ENCODE measurements at places on chromosomes 6 and 20. TPM values are rescaled to one million over a fixed set of nuclear protein-coding genes. Genes with fewer than 3 reads are reported as not detected.

DNA sequence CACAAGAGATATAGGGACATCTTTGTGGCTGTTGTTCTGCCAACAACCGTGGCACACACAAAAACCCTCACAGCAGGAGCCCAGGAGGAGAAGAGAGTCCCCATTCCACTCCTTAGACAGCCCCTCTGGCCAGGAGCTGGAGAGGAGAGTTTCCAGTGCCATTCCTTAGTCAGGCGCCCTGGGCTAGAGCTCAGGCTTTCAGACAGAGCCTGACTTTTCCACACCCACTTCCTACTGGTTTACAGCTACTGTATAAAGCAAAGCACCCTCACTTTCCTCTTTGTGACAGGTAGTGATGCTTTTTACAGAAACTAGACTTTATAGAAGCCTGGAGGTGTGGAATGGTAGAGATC is 145.9 kb downstream of the SYCP2 start:
- DNase-seq = no peak

GRCh38 chr20:21136015-21136732 is 10.3 kb downstream of the KIZ start:
- DNase-seq = no peak

PLN gene
- 0.19 TPM for total RNA-seq

SLC22A16 gene
- 0.35 TPM for total RNA-seq

GRCh38 chr6:163754866-163755265 is 340.3 kb downstream of the QKI start:
- DNase-seq = no peak

DNA sequence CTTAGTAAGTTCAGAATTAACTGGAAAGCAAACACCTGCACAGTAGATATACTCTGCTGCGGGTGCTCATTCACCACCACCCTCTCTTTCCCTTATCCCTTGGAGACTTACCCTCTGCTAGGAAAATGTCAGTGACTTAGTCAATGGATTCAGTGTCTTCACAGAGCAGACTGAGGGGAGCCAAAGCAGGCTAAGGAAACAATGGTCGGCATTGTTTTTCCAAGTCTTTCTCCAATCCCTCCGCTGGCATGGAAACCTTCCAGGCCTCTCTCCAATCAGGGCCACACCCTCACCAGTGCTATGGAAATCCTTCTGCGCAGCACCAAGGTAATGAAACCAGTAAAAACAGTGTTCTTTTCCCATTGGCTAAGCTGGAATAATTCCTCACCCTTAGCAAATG is 531.2 kb downstream of the TFAP2B start:
- DNase-seq = no peak

DNA sequence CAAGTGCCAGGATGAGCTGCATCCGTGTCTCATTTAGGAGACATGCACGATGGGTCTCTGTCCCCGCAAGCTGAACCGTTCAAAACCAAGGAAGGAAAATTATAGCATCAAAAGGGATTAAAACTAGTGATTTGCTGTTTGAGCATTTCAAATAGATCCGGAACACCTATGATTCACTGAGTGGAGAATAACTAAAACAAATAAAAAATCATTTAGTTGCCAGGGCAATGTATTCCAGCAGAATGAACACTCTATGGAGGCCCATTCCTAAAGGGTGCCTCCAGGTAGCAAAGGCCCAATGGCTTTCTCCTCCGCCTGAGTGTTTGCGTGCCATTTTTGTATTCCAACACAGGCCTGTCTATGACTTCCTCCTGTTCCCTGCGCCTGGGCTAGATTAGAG is 354.8 kb downstream of the ZFAND3 start:
- DNase-seq = no peak

DNA sequence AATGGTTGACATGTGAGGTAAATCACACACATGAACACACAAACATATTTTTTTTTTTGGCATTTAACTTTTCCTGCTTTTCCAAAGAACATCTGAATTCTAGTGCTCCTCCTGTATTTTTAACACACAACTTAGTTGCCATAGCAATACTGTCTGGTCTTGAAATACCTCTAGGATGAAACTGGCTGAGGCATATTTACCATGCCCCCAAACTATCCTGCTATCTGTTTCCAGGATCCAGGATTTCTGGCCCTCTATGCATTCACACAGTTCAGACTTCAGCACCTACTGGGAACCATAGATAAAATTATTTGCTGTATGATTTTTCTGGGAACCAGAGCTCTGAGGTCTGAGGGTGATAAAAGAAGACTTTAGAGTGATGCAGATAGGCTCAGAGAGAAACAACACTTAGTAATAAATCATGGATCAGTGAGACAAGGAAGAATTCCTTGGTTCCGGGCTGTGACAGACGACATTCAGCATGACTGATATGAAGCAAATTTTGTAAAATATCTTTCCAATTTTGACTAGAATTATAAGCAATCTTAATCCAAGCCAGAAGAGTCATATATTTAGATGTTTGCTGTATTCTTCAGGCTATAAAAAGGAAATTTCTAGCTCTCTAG is 359.7 kb downstream of the BTBD9 start:
- no peak for DNase-seq

GLP1R gene
- total RNA-seq = 8.5 TPM

DNA sequence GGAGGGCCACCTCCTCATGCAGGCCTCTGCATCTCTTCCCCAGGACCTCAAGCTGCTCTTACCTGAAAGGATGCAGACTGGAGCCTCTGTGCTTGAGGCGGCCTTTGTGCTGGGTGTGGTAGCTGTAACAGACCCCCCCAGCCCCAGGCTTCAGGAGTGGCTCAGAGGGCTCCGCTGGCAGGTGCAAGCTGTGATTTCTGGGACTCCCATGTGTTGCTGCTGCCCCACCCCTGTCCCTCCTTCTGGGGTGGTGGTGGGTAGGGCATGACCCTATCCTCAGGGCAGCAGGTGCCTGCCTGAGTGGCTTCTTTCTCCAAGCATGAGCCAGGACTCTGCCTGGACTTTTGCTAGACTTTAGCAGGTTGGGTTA is 121.2 kb downstream of the SULF2 start:
- no peak for DNase-seq

DNA sequence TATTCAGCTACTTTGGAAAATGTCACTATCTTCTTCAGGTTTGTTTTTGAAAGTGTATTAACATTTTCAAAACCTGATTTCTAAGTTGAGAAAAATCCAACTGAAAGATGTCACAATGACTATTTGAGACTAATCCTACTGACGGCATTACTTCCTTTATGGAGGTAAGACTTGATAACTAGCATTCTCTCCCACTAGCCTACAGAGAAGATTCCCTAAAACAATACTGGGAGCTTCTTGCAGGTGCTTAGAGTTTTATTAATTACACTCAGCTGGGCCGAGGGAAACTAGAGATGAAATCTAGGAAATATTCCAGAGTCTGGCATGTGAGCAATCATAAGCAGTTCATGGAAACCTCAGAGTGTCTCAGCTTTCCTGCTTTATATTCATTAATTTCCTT is 114.0 kb downstream of the LCA5 start:
- no peak for DNase-seq
